Activated CD8-positive, alpha-beta memory T cell treated with anti-CD3 and anti-CD28 coated beads, Interleukin-2, amount 50 U/mL, for 4 hours (primary cell): ENCODE measurements at places on chromosomes 16 and 17.

DNA sequence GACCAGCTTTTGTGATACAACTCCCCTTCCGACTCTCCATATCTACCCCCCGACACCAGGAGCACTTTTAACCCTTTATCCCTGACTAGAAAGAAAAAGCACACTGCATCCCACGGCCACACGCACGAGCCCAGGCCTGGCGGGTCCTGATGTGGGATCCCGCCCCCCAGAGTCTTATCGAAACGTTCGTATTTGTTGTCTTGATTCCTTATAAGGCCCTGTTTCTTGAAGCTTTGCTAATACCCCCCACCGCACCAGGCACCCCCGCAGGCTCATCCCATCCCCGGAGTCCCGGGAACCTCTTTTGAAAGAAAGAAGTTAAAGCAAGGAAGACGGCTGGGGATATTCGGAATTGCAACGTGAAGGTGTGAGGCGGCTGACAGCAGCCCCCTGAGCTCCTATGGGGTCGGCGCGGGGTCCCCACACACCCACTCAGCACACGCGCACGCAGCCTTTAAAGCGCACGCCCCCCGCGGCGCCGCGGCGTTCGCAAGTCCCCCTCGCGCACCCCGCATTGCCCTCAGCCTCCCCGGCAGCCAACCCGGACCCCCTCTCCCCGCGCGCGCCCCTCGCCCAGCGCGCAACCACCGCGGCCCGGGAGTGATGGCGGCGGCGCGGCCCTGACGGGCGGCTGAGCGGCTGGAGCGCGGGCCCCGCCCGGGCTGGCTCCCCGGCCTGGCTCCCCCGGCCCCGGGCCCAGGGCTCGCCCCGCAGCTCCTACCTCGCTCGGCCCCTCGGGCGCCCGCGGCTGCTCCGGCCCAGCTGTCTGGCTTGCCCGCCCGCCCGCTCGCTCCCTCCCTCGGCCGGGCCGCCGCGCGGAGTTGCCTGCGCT is 448 bp downstream of the STAT5B start:
- DNase-seq, result peak; percentile 65

GRCh38 chr16:795580-796229 is 4.8 kb downstream of the GNG13 start:
- DNase-seq, result no peak

DNA sequence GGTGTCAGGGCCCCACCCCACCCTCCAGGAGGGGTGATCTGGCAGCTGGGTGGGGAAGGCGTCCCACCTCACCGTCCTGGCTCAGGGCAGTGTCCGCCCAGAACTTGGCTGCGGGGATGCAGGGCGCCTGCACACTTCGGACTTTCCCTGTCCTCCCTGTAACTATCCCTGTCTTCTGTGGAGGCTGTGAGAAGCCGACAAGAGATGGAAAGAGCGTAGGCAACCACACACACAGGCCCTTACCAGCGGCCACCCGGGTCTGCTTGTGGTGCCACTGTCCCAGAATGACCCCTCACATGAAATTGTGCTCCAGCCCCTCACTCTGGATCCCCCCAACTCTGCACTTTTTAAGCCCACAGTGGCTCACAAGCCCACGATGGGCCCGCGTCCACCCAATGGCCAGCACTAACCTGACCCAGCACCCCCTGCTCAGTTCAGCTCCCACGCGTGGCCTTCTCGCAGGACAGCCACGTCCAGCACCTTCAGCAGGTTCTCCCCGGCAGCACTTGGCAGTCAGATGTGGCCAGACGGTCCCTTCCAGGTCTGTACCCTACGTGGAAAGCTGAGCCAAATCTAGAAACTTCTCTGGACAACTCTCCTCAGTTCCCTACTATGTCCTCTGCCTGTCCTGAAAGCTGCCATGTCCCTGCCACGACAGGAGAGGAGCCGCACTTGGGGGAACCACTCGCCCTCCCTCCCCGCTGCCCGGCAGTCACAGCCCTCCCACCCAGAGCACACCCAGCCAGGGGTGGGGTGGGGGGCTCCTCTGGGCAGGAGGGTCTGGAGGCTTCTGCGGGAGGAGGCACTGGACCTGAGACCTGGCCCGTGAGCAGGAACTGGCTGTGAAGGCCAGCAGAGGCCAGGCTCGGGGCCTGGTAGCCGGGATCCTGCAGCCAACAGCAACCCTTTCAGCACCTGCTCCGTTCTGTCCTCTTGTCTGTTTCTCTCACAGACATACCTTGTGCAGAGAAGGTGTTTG is 38.0 kb downstream of the PEMT start:
- no peak for DNase-seq

DNA sequence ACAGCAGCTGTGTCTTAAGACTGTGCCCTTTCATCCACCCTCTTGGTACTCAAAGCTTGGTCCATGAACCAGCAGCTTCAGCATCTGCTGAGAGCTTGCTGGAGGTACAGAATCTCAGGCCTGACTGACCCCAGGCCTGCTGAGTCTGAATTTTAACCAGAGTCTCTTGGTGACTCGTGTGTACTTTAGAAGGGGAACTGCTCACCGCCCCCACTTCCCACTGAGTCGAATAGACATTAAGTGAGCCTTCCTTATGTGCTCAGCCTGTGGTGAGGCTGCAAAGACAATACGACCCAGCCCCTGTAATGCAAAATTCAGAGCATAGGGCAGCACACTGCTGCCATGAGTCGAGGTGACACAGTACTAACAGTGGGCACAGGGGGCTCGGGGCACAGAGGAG is 662.8 kb downstream of the WWOX start:
- no peak for DNase-seq

GRCh38 chr17:9566067-9566466 is 9.6 kb downstream of the STX8 start:
- DNase-seq, result no peak
